ENCODE measurements at places on chromosomes 11 and 22. TPM values are rescaled to one million over a fixed set of nuclear protein-coding genes. Genes with fewer than 3 reads are reported as not detected.

Gene SLC25A18
- not detected for total RNA-seq

Gene GP1BB
- 30.3 TPM for total RNA-seq

Gene NEFH
- total RNA-seq = 0.14 TPM

Gene ABCC8
- 13.9 TPM for total RNA-seq

Gene FAM180B
- 3.4 TPM for total RNA-seq

DNA sequence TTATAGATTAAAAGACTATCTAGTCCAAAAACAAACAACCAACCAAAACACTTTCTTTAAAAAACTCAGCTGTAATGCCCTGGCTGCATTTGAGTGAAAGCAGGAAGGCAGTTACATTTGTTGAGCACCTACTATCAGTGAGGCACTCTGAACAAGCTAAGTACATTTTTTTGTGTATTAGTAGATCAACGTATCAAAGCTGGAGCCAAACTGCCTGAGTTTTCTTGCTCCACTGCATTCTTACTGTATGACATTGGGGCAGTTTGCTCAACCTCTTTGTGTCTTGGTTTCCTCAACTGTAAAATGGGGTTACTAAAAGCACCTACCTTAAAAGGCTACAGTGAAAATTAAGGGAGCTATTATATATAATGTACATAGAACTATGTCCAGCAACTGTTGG lies 22.0 kb downstream of the COA4 start:
- no peaks in the 10 kb centered on the region for H3K36me3 ChIP-seq
- H3K27ac ChIP-seq = no peak overlapping the region
- no peak overlapping the region for H3K4me3 ChIP-seq
- H3K4me1 ChIP-seq = no peaks in the 10 kb centered on the region
- no peak for DNase-seq

- no peaks in the 10 kb centered on the region for H3K27me3 ChIP-seq
- no peaks in the 10 kb centered on the region for H3K36me3 ChIP-seq
- DNase-seq = no peak
- H3K27ac ChIP-seq = no peak overlapping the region
- H3K4me3 ChIP-seq = no peak overlapping the region
These were observed 331.1 kb upstream of the ARHGAP42 start for GRCh38 chr11:100356035-100356434.

DNA sequence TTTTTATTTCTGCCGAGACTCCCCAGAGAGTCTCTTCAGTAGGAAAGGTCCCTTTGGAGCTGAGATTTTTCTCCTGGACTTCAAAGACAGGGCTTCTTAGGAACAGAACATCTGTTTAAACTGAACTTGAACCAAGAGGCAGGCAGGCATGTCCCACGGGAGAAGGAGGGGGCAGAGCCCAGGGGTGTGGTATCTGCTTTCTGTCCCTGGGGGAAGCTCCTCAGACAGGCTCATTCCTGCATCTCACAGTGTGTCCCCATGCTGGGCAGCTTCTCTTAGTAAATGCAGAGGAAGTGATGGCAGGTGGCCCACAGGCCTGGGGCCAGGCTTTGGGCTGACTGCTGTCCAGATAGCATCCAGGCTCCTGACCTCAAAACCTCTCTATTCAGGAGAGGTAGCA lies 47.3 kb downstream of the TSPAN18 start:
- no peaks in the 10 kb centered on the region for H3K36me3 ChIP-seq
- no peak overlapping the region for H3K27ac ChIP-seq
- DNase-seq = no peak
- peaks cover 6% of the 10 kb centered on the region for H3K4me1 ChIP-seq

GRCh38 chr11:116217006-116217405 lies 555.8 kb downstream of the BUD13 start:
- H3K27me3 ChIP-seq = no peaks in the 10 kb centered on the region
- H3K4me3 ChIP-seq = no peak overlapping the region
- no peaks in the 10 kb centered on the region for H3K4me1 ChIP-seq
- H3K36me3 ChIP-seq = no peaks in the 10 kb centered on the region
- no peak overlapping the region for H3K27ac ChIP-seq

DNA sequence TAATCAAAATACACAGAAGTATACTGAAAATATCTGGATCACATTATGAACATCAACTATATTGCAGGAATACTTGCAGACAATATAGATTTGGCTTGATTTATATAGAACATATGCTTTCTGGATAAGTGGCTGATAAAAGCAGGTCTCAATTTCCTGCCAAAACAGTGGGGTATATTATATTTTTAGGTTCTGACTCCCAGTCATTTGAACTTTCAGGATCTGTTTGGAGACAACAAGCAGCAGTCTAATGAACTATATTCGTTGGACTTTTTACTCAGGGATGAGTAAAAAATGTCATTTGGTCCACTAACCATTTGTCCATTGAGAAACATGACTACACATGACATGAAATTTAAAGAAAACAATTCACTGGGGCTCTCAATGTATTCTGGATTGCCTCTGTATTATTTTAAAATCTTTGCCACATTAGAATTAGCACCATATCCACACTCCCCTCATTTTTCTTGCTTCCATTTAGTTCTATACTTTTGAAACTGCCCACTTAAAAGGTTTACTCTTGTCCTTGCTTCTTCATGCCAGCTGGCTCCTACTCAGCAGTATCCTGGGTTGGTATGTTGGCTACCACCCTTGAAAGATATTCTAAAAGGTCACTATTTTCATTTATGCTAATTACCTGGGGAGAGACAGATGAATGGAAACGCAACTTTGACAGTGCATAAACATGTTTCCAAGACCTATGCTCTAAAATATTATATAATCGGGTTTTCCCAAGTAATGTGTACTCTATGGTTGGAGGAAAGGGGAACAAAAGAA lies 153.0 kb downstream of the APOL5 start:
- H3K4me1 ChIP-seq = peaks cover 17% of the 10 kb centered on the region
- H3K27me3 ChIP-seq = no peaks in the 10 kb centered on the region
- peak overlapping the region; percentile 4 for H3K27ac ChIP-seq

GRCh38 chr22:25282671-25283561 lies 63.5 kb downstream of the CRYBB2 start:
- no peak overlapping the region for H3K27ac ChIP-seq
- DNase-seq = no peak
- H3K4me3 ChIP-seq = no peak overlapping the region
